ENCODE measurements at places on chromosomes 12 and 14.
A peak's percentile ranks its signal among the peaks of the same experiment; 100 is the strongest.

DNA sequence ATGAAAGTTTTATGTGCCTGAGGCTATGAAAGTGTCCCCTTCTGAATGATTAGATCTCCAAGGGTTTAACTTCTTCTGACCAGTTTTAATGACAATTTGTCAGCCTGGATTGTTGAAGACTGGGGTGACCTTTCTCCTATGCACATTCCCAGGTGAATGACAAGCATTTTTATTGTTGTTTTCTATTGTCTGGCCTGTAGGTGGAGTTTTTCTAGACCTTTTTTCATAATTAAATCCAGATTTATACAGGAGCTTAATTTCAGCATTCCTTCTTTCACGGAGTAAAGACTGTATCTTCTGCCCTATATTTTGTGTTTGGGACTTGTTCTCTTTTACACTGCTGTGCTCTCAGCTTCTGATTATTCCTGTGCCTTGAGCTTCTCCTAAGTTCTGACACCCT lies 125.0 kb upstream of the FAR2 start:
- no peak for DNase-seq

GRCh38 chr14:50001151-50001998 lies 108.5 kb downstream of the ARF6 start:
- no peak for DNase-seq

GRCh38 chr14:53161758-53162435 lies 8.8 kb upstream of the DDHD1 start:
- no peak for DNase-seq

DNA sequence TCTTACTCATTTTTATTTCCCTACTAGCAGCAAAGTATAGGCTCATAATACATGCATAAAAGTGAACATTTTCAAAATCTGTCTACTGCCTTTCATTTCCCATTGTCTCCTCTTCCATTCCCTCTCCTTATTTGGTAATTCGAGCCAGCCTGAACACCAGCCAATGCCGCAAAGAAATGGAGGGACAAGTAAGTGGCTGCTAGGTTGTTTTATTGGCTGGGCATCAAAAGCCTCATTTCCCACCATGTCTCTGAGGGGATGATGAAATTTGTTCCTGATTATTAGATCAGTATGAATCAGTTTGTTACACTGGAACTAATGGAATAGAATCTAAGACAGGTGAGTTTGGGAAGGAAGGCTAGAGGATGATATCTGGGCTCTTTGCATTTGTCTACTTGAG lies 143.5 kb downstream of the KCNA5 start:
- DNase-seq, result no peak

- DNase-seq, result peak; percentile 62
Observed at GRCh38 chr14:91399868-91400640, 17.6 kb downstream of the CCDC88C start.

- DNase-seq, result no peak
Observed at GRCh38 chr12:37546901-37547475, 769.6 kb upstream of the ALG10B start.

GRCh38 chr14:69246331-69246730 lies 13.6 kb upstream of the GALNT16 start:
- no peak for DNase-seq

- DNase-seq, result no peak
Observed at GRCh38 chr12:108399514-108399913, 60.4 kb upstream of the CMKLR1 start.

- DNase-seq, result no peak
Observed at GRCh38 chr12:95731519-95731958, 59.0 kb downstream of the NTN4 start.

GRCh38 chr14:97924922-97925613 lies 1127.9 kb downstream of the VRK1 start:
- no peak for DNase-seq

- no peak for DNase-seq
Observed at GRCh38 chr12:105841840-105842239, 296.9 kb downstream of the NUAK1 start.

GRCh38 chr12:56759263-56759908 lies 3.7 kb upstream of the HSD17B6 start:
- no peak for DNase-seq

GRCh38 chr12:101782273-101782731 lies 43.0 kb upstream of the SYCP3 start:
- DNase-seq, result no peak

- no peak for DNase-seq
Observed at GRCh38 chr12:77189458-77189857, 124.1 kb upstream of the E2F7 start.

DNA sequence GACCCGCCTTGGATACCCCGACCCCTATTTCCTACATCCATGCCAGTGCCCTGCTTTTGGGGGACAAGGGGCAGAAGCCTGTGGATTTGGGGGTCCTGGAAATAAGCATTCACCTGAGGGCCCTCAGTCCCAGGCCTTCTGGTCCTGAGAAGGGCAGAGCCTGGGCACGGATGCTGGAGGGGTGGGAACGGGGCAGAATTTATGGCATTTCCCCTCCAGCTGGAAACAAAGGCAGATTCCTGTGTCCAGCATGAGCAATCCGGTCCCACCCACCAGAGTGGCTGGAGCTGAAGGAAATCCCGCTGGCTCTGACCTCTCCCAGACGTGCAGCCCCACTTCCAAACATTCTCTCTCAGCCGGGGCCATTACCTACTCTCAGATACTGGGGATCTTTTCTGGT lies 9.3 kb downstream of the ANKRD33 start:
- DNase-seq, result no peak

GRCh38 chr14:35573911-35574310 lies 39.9 kb downstream of the INSM2 start:
- DNase-seq, result no peak

- DNase-seq, result no peak
Observed at GRCh38 chr14:23147676-23148075, 28.6 kb upstream of the CEBPE start.

DNA sequence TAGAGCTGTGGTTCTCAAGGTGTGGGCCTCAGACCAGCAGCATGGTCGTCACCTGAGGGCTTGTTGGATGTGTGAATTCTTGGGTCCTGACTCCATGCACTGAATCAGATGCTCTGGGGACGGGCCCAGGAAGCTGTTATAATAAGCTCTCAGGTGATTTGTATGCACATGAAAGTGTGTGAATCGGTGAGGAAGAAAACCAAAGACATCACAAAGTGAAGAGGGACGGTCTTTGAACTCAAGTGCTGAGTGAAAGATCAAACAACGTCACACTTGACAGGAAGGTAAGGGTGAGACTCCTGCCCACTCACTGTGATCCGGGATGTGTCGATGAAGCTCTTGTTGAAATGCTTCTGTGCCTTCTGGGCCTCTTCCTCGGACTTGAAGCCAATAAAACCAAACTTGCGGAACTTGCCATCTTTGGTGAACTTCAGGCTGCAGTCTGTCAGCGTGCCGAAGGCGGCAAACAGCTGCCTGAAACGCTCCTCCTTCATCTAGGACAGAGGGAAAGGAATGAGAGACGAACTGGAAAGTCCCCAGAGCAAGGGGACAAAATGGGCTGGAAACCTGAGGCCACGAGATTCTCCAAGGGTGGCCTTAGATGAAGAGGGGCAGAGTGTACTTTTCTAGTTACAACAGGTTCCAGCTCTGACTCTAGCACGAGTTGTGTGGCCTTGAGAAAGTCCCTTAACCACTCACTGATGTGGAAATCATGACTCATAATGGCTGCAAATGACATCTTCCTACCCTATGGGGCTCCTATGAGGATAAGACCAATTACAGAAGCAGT lies 4.0 kb downstream of the RBM19 start:
- DNase-seq, result no peak

GRCh38 chr14:33781236-33781635 lies 169.6 kb downstream of the EGLN3 start:
- DNase-seq, result no peak

- no peak for DNase-seq
Observed at GRCh38 chr12:31368666-31369361, 42.9 kb upstream of the SINHCAF start.

DNA sequence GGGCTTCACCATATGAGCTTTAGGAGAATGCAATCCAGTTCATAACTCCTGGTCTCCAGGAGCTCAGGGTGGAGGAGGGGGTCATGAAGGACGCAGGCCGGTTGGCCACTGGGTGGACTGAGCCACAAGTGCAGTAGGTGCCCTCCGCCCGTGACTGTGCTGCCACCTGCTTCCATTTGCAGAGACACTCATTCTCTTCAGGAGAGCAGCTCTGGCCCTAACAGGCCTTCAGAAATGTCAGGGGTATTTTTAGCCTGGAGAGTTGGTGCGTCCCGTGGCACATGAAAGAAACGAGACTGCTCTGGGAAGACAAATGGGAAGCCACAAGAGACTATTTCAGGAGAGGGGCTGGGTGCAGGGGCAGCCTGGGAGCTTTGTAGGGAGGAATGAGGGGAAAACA lies 74.6 kb upstream of the MYL2 start:
- no peak for DNase-seq

GRCh38 chr12:69481133-69481532 lies 10.9 kb downstream of the FRS2 start:
- no peak for DNase-seq

DNA sequence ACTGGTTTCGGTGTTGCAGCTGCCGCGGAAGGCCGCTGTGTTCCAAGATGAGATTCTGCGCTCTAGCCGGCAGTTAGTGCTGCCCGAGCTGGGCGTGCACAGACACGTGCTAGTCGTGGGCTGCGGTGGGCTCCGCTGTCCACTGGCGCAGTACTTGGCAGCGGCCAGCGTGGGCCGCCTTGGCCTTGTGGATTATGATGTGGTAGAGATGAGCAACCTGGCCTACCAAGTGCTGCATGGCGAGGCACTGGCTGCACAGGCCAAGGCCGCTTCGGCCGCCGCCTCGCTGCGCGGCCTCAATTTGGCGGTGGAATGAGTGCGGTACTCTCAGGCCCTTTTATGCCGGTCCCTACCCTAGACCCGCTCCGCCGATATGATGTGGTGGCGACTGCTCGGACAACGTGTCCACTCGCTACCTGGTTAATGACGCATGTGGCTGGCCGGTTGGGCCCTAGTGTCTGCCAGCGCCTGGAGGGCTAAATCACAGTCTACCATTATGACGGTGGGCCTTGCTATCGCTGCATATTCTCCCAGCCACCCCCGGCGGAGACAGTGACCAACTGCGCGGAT lies 102.2 kb downstream of the SNAPC1 start:
- DNase-seq, result no peak

- DNase-seq, result no peak
Observed at GRCh38 chr14:54803926-54804537, 98.6 kb downstream of the GCH1 start.
